Right ventricle myocardium superior (tissue), 1 donor: ENCODE measurements at places on chromosomes 13 and 19. TPM values are rescaled to one million over a fixed set of nuclear protein-coding genes. Genes with fewer than 3 reads are reported as not detected.
A peak's percentile ranks its signal among the peaks of the same experiment; 100 is the strongest.

- DNase-seq = peak; percentile 67
These were observed 17.2 kb downstream of the RASA3 start for GRCh38 chr13:114115191-114115671.

DNA sequence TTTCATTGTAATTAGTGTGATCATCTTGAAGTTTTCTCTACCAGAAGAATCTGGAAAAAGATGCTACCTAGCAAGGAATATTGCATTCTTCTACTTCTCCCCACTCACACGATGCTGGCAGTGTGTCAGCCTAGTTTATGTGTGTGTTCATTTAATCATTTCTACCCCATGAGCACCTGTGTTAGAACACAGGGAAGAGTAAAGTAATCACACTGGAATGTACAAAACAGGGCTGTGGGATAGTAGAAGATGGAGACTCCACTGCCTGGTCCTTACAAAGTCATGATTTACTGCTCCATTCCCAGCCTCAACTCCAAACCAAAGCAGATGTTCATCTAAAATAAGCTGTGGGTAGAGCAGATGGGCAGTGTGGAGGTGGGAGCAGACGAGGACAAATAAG, 47.7 kb upstream of the RGCC start:
- DNase-seq = no peak

GRCh38 chr19:58330458-58330857, 3.7 kb downstream of the ZSCAN22 start:
- DNase-seq = no peak

DNA sequence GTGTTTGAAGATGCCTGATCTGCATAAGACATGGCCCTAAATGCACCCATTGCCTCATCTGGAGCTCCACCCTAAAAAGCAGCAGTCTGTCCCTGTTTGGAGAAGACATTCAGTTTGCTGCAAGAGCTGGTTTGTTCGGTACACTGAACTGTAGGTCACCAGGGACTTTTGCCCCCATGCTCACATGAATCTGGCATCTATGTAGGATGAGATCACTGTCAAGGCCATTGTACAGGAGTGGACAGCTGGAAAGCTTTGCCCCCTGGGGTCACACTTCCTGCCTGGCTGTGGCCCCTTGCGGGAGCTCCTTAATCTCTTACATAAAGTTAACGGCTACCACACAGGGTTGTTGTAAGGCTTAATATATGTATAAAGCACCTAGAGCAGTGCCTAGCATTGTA, 73.0 kb downstream of the IPO5 start:
- no peak for DNase-seq

GRCh38 chr13:29830000-29830399, 20.4 kb downstream of the UBL3 start:
- no peak for DNase-seq

- DNase-seq = peak; percentile 32
These were observed 23.3 kb downstream of the LAMP1 start for GRCh38 chr13:113320226-113320875.

GRCh38 chr19:51552608-51552995, 18.5 kb upstream of the ZNF175 start:
- no peak for DNase-seq

DNA sequence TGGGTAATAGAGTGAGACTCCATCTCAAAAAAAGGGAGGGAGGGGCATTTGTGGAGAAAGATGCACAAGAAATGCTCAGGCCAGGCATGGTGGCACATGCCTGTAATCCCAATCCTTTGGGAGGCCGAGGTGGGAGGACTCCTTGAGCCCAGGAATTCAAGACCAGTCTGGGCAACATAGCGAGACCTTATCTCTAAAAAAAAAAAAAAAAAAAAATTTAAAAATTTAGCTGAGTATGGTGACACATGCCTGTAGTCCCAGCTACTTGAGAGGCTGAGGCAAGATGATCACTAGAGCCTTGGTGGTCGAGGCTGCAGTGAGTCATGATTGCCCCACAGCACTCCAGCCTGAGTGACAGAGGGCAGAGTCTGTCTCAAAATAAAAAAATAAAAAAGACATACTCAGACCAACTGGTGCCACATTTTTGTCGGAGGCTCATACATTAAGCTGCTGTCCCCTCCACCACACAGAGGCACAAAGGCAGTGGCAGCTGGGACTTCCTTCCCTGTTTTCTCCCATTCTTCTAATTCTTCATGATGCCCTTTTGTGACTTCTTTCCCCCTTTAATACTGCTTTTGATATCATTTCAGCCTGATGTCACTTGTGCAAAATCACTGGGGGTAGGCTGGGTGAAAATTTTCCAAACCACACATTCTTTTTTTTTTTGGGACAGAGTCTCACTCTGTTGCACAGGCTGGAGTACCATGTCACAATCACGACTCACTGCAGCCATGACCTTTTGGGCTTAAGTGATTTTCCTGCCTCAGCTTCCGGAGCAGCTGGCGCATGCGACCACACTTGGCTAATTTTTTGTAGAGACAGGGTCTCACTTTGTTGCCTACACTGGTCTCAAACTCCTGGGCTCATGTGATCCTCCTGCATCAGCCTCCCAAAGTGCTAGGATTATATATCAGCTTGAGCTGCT, 26.8 kb upstream of the CXCL17 start:
- DNase-seq = no peak

GRCh38 chr13:65597839-65598818, 1632.0 kb downstream of the PCDH9 start:
- DNase-seq = no peak

DNA sequence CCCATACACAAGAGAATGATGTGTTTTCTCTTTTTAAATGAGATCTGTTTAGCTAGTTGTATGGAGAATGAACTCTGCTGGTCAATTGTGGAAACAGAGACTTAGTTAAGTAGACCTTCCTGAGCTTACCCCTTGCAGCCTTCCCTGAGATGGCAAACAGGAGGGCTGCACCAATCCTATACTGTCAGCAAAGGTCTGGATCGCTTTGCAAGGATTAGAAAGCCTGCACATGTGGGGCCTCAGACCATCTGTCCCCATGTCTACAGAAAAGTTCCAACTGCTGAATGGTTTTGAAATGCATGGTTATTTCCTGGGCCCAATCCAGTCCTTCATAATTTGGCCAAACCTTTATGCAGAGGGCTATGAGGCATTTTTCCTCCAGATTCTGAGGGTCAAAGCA, 183.9 kb upstream of the SLC10A2 start:
- no peak for DNase-seq

Gene TUBA3C
- total RNA-seq = 0.27 TPM

- DNase-seq = peak; percentile 69
These were observed 7.1 kb downstream of the LIPE start for GRCh38 chr19:42420055-42420544.

Gene GARIN5B
- not detected for total RNA-seq

GRCh38 chr13:103134271-103134670, 68.1 kb upstream of the SLC10A2 start:
- DNase-seq = no peak

GRCh38 chr13:83732755-83733154, 149.5 kb downstream of the SLITRK1 start:
- no peak for DNase-seq

DNA sequence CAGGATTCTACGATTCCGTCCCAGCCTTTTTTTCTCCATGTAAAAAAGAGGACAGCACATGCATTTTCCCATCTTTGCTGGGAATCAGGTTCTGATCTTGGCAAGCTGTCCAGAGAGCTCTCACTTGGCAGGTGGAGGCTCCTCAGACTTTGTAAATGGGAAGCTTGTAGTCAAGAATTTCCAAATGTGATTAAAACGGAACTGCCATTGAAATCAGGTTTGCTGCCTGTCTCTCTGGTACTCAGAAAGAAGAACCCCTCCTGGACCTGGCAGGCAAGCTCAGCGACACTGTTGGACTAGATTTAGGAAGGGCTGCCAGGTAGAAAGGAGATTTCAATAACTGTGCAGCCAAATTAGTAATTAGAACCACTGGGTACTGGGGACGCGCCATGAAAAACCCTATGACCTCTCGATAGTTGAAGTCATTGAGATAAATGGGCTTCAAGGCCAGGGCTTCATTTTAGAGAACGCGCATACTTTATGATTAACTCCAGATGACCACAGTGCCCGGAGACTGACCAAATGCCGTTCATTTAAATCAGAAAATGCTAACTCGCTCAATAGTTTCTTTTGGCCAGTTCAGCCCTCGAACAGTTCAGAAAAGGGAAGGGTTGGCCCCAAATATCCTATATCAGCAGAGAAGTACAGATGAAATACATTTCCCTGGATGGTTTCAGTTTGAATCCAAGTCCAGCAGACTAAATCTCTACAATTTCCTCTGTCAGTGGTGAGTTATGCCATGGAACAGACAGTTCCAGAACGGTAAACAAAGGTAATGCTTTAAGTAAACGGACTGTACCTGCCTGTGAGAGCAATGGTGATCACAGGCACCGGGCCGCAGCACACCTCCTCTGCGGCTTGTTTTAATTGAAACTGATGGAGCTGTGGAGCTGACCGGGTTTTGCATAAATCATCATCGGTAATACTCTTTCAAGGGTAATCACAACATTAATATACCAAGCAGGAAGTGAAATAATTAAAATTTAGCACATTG, 517.4 kb downstream of the RFC3 start:
- DNase-seq = no peak

Gene NMRK2
- total RNA-seq = 589 TPM

DNA sequence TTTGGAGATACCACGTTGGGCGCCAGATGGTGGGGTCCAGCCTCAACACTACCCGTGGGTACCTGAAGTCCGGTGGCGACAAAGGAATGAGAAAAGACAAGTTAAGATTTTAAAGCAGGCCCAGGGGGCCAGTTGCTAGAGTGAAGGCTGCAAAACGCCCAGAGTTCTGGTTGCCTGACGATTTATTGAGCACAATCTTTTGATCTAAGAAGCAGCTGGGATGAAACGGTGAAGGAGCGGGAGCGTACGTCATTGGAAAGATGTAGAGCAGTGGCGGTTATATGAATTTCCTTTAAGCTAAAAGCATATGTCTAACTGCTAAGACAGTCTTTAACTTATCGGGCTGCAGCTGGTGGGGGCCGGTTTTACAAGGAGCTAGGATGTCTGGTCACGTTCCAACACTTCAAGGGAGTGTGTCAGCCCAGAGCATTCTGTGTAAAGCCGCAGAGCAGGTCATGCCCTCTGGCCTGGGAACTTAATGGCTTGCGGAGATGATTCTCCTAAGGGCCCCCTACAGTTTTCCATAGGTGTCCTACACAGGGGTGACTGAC, 28.9 kb upstream of the EVI5L start:
- DNase-seq = no peak

GRCh38 chr19:16121141-16121540, 9.5 kb downstream of the RAB8A start:
- no peak for DNase-seq

- DNase-seq = no peak
These were observed 13.6 kb downstream of the ZSWIM4 start for GRCh38 chr19:13808856-13809255.

GRCh38 chr13:113631341-113632095, 26.5 kb downstream of the ATP4B start:
- DNase-seq = no peak

- no peak for DNase-seq
These were observed 28.8 kb upstream of the SHKBP1 start for GRCh38 chr19:40547836-40548235.

Gene CEBPA
- 3.4 TPM for total RNA-seq

Gene VSIG10L
- total RNA-seq = 0.65 TPM

- no peak for DNase-seq
These were observed 3.0 kb downstream of the ZNF557 start for GRCh38 chr19:7072541-7072940.
